ENCODE measurements at places on chromosomes 5 and 9. TPM values are rescaled to one million over a fixed set of nuclear protein-coding genes. Genes with fewer than 3 reads are reported as not detected.

CSF1R gene
- not detected for total RNA-seq

DNA sequence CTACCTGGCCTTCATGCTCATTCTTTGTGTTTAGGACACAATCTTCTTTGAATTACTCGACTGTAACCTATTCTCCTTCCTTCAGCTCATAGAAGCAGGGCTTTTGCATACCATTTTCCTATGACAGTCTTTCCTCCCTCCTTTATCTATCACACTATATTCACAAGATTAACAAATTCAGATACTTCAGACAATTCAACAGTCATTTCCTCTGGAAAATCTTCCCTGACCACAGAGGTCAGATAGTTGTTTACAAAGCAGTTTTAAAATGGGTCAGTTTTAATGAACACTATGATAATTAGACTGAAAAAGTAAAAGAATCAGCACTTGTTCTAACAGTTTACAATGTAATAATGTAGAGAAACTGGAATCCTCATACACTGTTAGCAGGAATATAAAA is 4.3 kb downstream of the CAAP1 start:
- no peak for DNase-seq
- H3K36me3 ChIP-seq, result peaks cover 40% of the 10 kb centered on the region
- H3K27ac ChIP-seq, result no peak overlapping the region
- H3K4me3 ChIP-seq, result no peak overlapping the region

- H3K27me3 ChIP-seq, result no peaks in the 10 kb centered on the region
- H3K36me3 ChIP-seq, result no peaks in the 10 kb centered on the region
- H3K4me3 ChIP-seq, result peak overlapping the region; percentile 41
- H3K27ac ChIP-seq, result no peak overlapping the region
Observed at GRCh38 chr5:44506561-44506960, 117.3 kb upstream of the FGF10 start.

GRCh38 chr9:29740518-29740917 is 2167.2 kb upstream of the C9orf72 start:
- no peak for DNase-seq
- no peak overlapping the region for H3K27ac ChIP-seq
- no peaks in the 10 kb centered on the region for H3K4me1 ChIP-seq
- no peaks in the 10 kb centered on the region for H3K36me3 ChIP-seq
